CD4-positive, alpha-beta T cell treated with Interleukin-12 subunit alpha and Interleukin-12 subunit beta, for 1 hour (primary cell): ENCODE measurements at places on chromosomes 11 and 22.

- DNase-seq = no peak
These were observed 18.4 kb downstream of the SYT13 start for GRCh38 chr11:45267652-45268299.

GRCh38 chr11:709109-709997 is 3.3 kb downstream of the EPS8L2 start:
- DNase-seq = no peak

- no peak for DNase-seq
These were observed 37.3 kb upstream of the TOP3B start for GRCh38 chr22:22019659-22020424.

GRCh38 chr11:130786586-130786985 is 129.7 kb downstream of the SNX19 start:
- DNase-seq = no peak

GRCh38 chr11:13297917-13298356 is 20.3 kb downstream of the BMAL1 start:
- peak; percentile 14 for DNase-seq

GRCh38 chr22:27197052-27197451 is 539.7 kb downstream of the MIAT start:
- no peak for DNase-seq

DNA sequence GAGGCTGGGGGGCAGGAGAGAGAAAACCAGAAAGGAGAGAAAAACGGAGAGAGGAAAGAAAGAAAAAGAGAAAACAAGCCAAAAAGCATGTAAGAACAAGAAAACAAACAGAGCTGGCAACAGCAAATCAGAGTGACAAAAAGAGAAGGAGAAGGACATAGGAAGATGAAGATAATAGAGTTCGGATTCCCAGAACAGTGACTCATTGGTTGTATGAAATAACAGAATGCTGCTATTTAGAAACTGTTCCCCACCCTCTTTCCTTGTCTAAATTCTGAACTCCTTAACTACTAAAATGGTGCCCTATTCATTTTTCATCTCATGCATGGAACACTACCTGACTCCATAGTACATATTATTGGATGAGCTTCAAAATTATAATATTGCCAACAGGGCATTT is 317.4 kb downstream of the C11orf87 start:
- DNase-seq = no peak

- DNase-seq = no peak
These were observed 16.4 kb upstream of the TESMIN start for GRCh38 chr11:68767672-68768071.
